Stimulated activated CD8-positive, alpha-beta memory T cell treated with anti-CD3 and anti-CD28 coated beads, Interleukin-4, amount 100 ng/mL, for 4 hours (primary cell): ENCODE measurements at places on chromosomes 2 and 18.

GRCh38 chr18:51191128-51191717 is 6.3 kb downstream of the MEX3C start:
- DNase-seq, result no peak

GRCh38 chr18:36496022-36496421 is 198.5 kb downstream of the FHOD3 start:
- DNase-seq, result no peak

DNA sequence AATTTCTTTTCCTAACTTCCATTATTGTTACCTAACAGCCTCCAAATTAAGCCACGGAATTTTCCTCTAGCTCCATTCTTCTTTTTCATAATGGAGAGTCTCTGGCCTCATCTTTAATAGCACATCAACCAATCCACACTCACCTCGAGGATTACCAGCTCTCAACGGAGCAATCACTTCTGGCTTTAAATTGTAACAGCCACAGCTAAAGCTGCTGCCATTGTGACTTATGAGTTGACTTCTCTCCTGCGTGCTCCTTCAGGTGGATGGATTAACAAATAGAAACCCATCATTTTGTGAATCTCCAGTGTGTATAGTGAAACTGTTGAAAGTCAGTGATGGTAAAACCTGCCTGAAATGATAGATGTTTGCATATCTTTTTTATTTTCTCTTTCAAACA is 24.9 kb upstream of the SLC5A7 start:
- DNase-seq, result no peak

DNA sequence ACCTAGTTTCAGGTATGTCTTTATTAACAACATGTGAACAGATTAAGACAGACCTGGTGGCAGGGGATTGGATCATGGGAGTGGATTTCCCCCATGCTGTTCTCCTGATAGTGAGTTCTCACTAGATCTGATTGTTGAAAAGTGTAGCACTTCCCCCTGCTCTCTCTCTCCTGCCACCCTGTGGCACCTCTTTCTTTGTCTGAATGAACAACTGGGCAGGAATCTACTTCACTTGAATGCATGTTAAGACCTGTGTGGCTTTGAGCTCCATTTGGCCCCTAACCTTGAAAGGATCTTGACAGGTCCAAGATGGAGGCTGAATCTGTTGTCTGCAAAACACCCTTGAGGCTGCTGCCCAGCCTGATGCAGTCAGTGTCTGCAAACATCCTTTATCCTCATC is 194.4 kb downstream of the RNF144A start:
- DNase-seq, result no peak

DNA sequence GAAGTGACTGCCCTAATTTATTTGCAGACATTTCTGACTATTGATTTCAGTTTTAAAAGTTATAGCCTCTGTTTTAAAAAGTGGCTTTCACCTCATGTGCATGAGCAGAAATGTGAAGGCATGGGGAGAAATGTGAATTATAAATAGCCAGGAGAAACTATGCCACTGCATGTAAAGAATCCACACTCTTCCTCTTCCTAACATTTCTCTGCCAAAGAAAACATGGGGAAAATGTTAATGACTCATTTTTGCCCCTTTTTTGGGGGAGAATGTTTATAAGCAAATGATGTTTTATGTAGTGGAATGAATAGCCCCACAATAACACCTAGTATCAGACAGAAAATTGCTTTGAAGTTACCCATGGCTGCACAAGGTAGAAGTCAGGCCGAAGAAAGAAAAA is 249.0 kb upstream of the TANK start:
- no peak for DNase-seq

GRCh38 chr2:181231151-181231550 is 226.0 kb upstream of the ITGA4 start:
- no peak for DNase-seq

DNA sequence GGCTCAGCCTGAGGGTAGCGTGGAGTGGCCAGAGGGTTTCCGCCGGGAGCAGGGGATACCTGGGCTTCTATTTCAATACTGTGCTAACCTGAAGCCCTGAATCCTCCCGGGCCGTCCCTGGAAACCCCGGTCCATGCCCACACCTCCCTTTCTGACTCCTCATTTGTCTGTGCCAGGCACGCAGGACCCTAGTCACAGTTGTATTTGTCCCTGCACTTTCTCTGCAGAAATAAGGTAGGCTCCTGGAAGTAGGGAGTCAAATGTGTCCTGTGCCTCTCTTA is 418.8 kb upstream of the HS6ST1 start:
- no peak for DNase-seq

GRCh38 chr2:95008996-95009395 is 16.5 kb upstream of the MAL start:
- DNase-seq, result no peak

DNA sequence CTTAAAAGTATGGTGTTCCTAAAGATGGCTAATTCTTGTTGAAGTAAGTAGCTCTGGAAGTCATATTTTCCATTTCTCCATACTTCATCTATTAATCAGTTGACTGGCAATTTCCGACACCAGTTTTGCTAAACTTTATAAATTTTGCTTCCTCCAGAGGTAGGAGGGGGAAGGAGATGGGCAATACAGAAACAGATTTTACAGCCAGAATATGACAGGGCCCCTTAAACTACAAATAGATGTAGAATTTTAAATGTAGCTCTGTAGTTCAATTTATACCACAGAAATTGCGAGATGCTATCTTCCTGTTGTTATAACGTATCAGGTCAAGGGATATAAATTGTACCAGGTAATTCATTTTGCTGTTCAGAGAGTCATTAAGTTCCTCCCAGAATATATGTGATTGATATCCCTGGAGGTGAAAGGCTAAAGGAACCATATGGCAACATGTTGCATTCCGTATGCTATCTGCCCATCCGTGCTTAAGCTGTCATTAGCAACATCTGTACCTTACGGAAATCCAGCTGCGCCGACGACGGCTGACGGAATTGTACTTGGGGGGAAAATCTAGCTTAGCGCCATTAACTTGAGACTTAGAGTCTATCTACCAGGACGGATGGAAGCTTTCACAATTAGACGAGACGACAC is 8.4 kb upstream of the NR4A2 start:
- DNase-seq, result no peak

DNA sequence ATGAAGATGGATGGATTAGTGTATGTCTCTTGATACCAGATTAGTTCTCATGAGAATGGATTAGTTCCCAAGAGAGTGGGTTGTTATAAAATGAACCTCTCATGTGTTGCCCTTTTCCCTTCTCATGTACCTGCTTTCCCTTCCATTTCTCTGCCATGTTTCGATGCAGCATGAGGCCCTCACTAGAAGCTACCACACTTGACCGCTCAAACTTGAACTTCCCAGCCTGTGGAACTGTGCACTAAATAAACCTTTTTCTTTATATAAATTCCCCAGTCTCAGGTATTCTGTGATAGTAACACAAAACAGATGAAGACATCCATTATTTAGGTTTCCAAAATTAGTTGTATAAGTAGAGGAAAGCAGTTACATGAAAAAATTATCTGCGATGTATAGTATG is 73.5 kb downstream of the BABAM2 start:
- DNase-seq, result no peak

DNA sequence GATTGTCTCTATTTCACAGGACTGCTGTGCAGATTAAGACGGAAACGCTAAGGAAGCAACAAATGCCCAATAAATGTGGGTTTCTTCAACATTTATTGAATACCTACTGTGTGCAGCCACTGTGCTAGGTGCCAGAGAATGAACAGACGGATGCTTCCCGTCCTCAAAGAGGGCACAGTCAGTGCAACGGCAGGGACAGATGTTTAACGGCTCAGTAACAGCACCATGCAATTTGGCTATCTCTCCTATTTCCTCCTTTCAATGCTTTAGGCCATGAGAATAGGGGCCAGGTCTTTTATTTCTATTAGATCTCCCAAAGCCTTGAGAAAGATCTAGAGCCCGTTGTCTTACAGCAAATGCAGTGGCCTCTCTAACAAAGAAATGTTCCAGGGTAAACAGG is 7.2 kb downstream of the EDAR start:
- no peak for DNase-seq

DNA sequence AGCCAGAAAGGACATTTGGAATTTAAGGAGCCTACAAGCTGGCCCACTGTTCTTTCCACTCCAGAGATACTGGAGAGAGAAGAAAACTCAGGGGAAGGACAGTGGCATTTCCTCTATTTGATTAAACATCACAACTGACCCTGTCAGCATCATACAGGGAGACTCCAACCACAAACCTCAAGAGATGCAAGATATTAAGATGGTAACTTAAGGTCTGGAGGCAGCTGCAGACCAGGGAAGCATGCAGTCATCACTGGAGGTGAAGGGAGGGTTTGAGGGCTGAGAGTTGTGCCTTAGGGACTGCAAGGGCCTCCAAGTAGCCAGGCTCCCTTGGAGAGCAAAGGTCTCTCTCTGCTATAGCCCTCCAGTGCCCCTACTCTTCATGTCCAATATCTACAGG is 67.4 kb downstream of the RNF152 start:
- DNase-seq, result no peak

GRCh38 chr2:195756218-195756942 is 99.4 kb downstream of the SLC39A10 start:
- no peak for DNase-seq

- DNase-seq, result no peak
Observed at GRCh38 chr2:125643128-125643527, 1012.8 kb upstream of the GYPC start.

DNA sequence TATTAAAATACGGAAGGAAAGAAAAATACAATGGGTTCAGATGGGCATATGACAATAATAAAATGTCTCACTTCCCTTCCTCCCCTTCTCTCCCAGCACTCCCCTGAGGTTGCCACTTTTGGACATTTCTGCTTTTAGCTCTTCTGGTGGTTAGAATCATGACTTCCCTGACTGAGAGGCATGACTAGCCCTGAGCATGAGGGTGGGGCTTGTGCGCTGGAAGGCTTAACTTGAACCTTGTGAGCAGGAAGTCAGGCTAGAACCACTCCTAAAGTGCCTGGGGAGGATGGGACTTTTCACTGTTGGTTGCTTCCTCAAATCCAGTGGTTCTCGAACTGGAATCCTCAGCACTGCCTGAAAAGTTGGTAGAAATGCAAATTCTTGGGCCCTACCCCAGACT is 19.7 kb upstream of the ARHGAP25 start:
- DNase-seq, result no peak

DNA sequence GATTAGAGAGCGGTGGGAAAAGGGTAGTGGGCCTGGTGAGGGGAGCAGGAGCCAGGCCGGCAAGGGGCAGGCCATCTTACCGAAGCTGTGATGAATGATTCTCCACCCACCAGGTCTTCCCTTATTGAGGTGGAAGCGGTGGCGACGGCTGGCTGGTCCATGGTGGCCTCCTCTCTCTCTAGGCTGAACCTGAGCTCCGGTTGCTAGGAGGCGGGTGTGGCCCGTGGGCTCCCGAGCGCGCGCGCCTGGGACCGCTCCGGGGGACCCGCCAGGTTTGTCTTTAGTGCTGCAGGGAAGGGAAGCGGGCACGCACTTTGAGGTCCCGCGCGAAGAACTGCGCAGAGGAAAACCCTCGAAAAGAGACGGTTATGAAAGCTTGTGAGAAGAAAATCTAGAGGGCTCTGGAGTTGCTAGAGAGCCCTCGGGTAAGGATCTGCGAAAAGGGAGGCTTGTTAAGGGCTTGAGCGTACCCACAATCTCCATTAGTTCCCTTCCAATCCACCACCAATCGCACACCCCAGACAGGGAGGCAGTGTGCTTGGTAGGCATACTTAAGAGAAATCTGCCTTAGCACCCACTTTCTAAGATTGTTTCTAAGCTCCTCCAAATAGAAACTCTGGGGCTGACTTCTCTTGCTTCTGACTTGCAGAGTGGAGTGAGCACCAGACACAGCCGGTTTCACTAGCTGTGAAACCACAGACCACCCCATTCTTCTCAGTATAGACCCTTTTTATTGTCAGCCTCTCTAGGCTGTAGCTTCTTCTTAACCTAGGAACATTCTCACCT is at the start of gene STPG4:
STPG4 (minus strand) TSS at position 218 of the 786 bp plus-strand sequence; CDS start at position 161, 57 bp downstream.
- no peak for DNase-seq

GRCh38 chr2:23155022-23155421 is 230.0 kb upstream of the KLHL29 start:
- no peak for DNase-seq

DNA sequence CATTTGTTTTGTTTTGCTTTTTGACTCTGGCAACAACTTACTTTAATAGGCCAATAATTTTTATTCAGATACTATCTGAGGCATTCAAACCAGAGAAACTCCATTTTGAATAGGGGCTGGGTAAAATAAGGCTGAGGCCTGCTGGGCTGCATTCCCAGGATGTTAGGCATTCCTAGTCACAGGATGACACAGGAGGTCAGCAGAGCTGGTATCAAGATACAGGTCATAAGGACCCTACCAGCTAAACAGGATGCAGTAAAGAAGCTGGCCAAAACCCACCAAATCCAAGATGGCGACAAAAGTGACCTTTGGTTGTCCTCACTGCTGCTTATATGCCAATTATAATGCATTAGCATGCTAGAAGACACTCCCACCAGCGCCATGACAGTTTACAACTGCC is 102.2 kb upstream of the XPO1 start:
- DNase-seq, result no peak

- DNase-seq, result no peak
Observed at GRCh38 chr18:44830581-44830980, 149.9 kb downstream of the SETBP1 start.

DNA sequence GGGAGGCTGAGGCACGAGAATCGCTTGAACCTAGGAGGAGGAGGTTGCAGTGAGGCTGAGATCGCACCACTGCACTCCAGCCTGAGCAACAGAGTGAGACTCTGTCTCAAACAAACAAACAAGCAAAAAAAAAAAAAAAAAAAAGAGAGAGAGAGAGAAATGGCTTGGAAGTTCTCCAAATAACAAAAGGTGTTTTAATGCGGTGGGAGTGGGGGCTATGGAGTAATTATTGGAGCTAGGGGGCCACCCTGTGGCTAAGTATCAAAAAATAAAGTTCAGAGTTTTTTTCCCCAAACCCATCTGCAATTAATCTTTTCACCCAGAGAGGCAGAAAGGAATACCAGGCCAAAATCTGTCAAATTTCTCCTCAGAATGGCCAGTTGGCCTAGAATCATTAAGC is 23.0 kb upstream of the CEP68 start:
- no peak for DNase-seq

- DNase-seq, result no peak
Observed at GRCh38 chr18:3998698-3999333, 456.3 kb downstream of the DLGAP1 start.

GRCh38 chr18:7572822-7573221 is 5.7 kb downstream of the PTPRM start:
- DNase-seq, result no peak

DNA sequence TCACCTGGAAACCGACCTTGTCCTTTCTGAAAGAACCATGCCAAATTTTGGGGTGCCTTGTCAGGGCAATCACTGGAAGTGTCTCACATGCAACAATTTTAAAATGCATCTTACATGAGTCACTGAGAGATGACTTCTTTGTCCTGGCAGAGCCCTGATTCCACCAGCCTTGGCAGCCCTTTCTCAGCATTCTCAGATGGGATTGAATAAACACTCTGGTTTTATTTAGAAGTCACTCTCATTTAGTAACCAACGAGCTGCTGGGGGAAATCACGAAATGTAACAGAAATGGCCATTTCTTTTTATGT is 3.8 kb upstream of the ATP8B1 start:
- DNase-seq, result no peak

DNA sequence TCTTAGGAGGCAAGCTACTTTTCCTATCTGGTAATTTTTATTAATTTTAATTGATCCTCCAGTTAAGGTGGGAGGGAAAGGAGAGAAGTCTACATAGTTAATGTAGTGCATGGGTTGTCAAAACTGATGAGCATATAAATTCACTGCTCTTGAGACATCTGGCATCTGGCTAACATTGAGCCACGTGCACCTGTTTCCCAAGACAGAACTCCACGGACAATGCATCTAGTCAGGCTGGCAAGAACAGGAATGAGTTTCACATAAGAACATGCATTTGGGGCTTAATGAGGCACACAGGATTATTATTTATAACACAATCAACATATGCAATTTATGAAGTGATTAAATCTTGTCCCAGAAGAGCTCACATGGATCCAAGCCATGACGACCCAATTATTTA is 16.2 kb upstream of the RAB1A start:
- no peak for DNase-seq
